Neural cell (in vitro differentiated cells): ENCODE measurements at places on chromosomes 13 and 19. TPM values are rescaled to one million over a fixed set of nuclear protein-coding genes. Genes with fewer than 3 reads are reported as not detected.

The BST2 gene
- polyA plus RNA-seq, result not detected in 2 replicates

The EEF2 gene
- polyA plus RNA-seq, result 716 and 865 TPM in 2 replicates

The SELENOV gene
- 1.3 TPM in 1 of 2 replicates, not detected in the other for polyA plus RNA-seq

The RFPL4A gene
- not detected in 2 replicates for polyA plus RNA-seq

The CGB1 gene
- polyA plus RNA-seq, result not detected in 2 replicates

The C1QTNF9B gene
- 0.24 and 1.5 TPM in 2 replicates for polyA plus RNA-seq

The IRGC gene
- 0.51 TPM in 1 of 2 replicates, not detected in the other for polyA plus RNA-seq

The ZNF560 gene
- 0.52 and 0.61 TPM in 2 replicates for polyA plus RNA-seq
